T-helper 2 cell (primary cell): ENCODE measurements at places on chromosomes 3 and 15.
A peak's percentile ranks its signal among the peaks of the same experiment; 100 is the strongest.

- no peak for DNase-seq
These were observed 179.9 kb downstream of the RYR3 start for GRCh38 chr15:33490703-33491102.

- no peak for DNase-seq
These were observed 9.4 kb downstream of the CTNNB1 start for GRCh38 chr3:41208507-41209220.

DNA sequence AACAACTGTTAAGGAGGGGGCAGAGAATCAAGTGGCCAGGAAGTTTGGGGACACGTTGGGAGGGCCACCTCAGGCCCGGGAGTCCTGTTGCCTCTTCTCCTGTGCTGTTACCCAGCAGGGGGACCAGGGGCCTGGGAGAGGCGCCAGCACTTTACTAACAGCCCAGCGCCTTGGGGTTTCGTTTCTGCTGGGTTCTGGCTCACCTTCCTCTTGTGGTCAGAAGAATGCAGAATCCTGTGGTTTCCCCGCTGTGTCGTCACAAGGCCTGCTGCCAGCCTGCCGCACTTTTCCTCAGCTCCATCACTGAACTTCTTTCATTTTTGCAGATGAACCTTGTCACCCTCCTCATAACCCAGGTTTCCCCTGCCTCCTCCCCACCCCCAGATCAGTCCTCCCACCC, 67.7 kb downstream of the SLC30A4 start:
- no peak for DNase-seq

DNA sequence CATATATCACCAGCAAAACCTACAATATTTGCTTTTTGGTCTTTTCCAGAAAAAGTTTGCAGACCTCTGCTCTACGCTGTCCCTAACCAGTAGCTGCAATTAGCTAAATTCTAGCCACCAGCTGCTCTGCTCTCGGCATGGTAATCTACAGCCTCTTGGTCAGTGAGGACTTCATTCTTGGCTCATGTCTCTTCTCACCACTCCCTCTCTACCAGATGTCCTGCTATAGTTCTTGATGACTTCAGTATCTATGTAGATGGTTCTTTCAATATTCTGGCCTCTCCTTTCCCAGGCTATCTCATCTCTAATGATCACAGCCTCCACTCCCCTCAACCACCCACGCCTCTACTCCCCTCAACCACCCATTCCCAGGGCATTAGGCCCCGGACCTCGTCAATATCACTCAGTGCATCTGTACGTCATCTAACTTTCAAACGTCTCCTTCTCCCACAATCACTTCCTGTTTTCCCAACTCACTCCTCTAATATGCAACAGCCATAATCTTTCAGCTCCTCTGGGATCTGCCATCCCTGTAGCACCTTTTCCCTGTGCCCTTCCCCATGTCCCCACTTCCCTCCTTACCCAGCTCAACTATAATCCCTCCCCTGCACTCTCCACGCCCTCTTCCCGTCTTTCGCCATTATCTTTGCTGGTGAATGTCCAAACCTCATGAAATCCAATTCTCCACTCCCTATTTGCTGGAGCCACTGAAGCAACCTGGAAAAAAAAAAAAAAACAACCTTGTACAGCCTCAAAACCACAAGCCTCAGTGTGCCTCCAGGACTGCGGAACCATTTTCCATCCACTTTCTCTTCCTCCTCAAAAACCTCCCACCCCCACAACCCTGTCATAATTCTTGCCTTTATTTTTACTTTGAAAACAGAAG, 429.4 kb upstream of the PROK2 start:
- DNase-seq, result no peak

DNA sequence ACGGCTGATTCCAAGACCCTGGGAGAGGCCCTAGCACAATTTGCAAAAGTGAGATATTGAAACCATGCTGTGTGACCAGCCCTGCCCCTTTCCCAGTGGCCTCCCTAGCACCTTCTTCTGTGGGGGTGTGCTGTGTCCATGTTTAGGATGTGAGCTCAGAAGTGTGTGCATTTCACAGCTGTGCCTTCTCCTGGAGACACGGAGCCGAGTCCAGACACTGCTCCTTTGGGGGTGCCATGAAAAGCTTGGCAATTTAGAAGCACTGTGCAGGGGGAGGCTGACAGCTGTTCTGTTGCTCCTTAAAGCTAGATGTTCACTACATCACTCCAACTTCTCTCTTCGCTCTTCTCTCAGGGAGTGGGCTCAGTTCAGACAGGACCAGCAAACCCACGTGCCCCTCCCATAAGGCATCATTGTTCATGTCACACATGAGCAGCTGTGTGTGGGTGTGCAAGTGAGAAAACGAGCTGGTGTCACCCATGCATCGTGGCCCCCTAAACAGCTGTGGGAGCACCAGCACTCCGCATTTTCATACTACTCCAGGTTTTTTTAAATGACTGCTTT, 492.6 kb downstream of the GABRG3 start:
- DNase-seq, result no peak

- peak; percentile 54 for DNase-seq
These were observed 29.5 kb downstream of the TBC1D2B start for GRCh38 chr15:78047761-78048627.

GRCh38 chr3:66393333-66394005, 107.4 kb downstream of the LRIG1 start:
- no peak for DNase-seq

DNA sequence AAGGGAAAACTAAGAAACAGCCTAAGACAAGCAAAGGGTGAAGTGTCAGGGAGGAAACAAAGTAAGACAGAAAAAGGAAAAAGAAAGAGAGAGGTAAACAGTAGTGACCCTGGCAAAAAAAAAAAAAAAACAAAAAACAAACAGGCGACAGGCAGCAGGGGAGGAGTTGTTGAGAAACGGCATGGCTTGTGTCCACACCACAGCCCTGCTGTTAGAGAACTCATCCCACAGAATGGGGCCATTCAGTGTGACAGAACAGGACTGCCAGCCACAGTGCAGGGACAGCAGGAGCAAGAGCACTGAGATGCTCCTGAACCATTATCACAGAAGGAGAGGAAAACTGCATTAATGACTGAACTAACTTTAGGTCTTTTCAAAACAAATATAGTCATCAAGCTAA, 29.7 kb downstream of the MECOM start:
- no peak for DNase-seq

DNA sequence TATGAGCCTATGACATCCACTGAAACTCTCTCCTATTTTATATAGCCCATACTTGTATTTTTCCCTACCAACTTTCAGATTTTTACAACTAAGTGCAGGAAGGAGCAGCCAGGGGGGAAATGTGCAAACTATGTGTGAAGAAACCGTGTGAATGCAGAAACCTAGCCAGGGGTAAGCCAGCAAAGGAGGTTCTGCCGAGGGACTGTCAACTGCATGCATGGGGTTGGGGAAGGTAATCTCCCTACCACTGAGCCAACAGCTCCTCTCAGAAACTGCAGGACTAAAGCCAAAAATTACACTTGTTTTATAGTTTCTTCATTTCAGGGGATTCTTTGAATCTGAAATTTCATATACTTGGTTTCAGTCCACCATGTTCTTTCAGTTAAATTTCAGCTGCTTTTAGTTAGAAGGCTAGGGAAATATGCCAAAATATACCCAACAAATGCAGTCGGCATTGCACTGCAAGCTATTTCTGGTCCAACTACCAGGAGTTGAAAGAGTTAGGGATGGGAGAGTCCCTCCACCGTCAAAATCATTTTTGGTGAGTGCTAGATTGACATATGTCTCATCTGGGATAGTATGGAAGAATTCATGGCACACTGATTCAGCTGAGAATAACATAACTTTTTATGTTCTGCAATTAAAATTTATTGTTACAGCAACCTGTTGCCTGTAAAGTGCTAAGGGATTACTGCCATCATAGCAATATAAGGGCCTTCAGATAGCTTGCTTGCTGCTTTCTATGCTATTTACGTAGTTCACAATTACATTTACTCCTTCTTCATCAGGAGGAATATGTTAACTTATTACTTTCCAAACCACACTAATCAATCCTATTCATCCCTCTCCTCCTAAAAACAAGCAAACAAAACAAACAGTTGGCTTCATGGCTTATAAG, 904.2 kb downstream of the ROBO1 start:
- DNase-seq, result no peak

DNA sequence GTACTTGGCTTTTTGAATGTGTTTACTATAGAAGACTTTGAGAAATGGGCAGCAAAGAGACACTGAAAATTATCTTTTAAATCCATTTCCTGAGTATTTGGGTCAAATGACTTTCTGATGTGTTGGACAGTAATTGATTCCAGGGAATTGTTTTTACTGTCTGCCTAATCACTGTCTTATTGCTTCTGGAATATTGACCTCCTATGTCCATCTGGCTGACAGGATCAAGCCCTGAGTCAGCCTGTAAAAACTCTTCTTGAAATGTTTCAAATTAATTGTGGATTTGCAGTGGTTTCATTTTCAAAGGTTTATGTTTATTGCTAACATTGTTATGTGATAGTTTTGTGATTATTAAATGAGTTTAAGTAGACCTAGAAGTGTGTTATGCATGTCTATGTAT, 50.6 kb upstream of the MLF1 start:
- no peak for DNase-seq

GRCh38 chr15:87118435-87118834, 1038.8 kb downstream of the AGBL1 start:
- DNase-seq, result no peak
